ENCODE measurements at places on chromosomes 12 and 14.

DNA sequence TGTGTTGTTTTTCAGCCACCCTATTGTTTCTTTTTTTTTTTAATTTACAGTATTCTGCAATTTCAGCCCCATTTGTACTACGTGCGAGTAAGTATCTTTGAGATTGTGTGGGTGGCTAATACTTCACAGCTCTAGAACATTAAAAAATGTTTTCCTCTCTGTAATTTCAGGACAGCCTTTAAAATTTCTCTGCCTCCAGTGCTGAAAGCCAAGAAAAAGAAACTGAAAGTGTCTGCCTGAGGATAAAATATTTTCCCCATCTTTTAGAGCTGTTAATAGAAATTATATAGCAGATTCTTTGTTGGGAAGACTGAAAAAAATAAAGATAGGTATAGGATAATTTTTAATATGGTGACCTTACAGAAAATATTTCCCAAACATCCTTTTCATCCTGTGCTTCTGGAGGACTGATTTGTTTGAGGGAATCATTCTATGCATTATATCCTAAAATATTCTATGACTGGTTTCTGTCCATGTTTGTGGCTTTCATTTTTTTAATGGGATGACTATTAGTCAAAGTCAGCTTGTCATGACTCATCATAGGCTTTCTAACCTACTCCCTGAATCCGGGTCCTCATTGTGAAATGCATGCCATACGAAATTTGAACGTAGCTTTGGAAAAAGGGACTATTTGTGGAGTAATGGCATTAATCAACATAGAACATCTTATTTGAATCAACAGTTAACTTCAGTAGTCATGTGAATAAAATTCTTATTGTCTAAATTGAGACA is 10.8 kb upstream of the TCTN2 start:
- DNase-seq = peak; percentile 88

- no peak for DNase-seq
These were observed 34.5 kb upstream of the FRS2 start for GRCh38 chr12:69435644-69436043.

- no peak for DNase-seq
These were observed 12.7 kb downstream of the PLBD2 start for GRCh38 chr12:113370923-113371682.

DNA sequence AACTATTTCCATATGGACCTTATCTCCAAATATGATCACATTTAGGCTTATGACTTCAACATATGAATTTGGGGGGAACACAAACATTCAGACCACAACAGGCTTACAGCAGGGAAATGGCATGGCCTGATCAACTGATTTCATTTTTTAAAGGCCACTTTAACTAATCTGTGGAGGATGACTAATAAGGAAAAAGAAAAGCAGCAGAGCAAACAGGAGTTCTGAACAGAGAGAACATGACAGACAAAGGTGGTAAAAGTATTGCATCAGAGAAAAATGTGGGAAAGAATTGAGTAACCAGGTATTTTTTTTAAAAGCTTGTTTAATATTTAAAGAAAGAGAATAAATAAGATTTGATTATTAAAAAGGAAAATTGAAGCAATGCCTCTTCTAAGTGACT is 366.1 kb upstream of the TMPO start:
- DNase-seq = no peak

DNA sequence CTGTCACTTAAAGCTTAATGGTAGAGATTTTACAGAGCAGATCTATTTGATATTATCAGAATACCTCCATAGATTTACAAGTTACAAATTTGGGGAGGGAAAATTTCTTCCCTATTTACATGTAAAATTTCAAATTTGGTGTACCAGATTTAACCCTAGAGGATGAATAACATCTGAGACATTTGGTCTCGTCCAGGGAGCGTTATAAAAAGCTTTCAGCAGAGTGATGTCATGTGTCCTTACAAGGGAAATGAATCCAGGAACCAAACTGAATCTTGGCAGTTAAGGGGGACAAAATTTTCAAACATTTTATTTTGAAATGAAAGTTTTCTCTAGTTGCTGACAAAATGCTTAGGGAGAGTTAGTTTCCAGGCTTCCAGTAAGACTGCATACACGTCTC is 4.5 kb upstream of the CDK17 start:
- peak; percentile 22 for DNase-seq

DNA sequence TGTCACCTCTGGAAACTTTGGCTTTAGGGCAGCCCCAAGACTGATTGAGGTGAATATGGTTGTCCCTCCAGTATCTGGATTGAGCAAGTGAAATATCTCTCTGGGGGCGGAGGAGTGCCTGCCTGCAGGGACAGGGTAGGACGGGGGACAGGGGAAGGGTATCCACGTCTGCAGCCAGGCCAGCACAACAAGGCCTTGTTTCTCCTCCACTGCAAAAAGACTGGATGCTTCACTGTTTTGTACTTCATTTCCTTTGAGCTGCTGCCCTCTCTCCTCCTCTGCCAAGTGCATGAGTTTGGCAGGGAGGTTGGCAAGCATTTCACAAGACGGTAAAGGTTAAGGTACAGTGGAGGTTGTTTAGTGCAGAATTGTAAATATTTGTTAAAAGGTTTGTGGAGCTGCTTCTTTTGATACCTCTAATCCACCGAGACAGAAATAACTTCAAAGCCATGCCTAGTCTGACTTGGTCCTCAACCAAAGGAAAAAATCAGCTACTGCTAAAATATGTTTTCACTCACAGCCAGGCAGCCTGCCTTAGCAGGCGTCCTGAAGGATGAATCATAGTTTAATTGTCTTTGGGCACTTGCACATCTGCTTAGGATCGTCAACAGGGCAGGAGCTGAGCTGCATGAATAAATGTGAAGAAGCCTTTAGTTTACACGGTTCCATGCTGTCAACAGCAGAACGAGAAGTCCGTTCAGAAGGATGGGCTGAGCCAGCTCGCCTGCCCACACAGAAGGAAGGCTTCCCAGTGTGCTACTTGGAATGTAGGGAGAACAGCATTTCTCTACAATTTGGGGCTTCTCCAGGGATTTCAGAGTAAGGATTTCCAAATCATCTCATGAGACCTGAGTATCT is 269.7 kb downstream of the TTC6 start:
- DNase-seq = no peak

DNA sequence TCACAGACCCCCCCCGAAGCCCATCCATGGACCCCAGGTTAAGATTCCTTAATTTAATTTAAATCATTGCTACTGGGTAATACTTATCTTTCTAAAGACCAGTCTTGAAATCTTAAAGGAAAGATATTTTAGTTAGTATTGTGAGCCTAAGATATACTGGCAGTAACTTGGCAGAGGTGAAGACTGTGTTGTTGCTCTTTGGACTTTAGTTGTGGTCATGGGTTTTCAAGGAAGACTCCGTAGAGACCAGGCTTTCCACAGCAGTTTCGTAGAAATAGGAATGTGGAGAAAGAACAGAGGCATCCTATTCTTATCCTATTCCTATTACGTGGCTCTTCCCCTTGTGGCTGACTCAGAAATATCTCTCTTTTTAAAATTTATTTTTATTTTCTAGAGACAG is 99.0 kb downstream of the SCN8A start:
- no peak for DNase-seq

DNA sequence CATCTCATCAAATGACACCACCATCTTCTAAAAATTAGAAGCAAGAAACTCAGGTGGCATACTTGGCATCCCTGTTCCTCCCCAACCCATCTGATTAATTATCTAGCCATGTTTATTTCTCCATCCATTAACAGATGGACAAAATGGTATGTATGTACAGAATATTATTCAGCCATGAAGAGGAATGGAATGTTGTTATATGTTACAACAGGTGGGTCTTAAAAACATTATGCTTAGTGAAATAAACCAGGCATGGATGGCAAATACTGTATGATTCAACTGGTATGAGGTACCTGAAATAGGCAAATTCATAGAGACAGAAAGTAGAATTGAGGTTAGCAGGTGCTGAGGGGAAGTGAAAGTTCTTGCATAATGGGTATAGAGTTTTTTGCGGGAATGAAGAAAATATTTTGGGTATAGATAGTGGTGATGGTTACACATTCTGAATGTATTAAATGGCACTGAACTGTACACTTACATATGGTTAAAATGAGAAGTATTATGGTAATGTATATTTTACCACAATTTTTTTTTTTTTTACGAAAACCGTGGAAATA is 17.5 kb downstream of the YY1 start:
- DNase-seq = no peak

- DNase-seq = no peak
These were observed 156.0 kb upstream of the DIO3 start for GRCh38 chr14:101405171-101405883.

- DNase-seq = no peak
These were observed 4.8 kb downstream of the CRACR2A start for GRCh38 chr12:3747976-3748619.

- no peak for DNase-seq
These were observed 165.5 kb downstream of the SLC41A2 start for GRCh38 chr12:104792570-104792969.

DNA sequence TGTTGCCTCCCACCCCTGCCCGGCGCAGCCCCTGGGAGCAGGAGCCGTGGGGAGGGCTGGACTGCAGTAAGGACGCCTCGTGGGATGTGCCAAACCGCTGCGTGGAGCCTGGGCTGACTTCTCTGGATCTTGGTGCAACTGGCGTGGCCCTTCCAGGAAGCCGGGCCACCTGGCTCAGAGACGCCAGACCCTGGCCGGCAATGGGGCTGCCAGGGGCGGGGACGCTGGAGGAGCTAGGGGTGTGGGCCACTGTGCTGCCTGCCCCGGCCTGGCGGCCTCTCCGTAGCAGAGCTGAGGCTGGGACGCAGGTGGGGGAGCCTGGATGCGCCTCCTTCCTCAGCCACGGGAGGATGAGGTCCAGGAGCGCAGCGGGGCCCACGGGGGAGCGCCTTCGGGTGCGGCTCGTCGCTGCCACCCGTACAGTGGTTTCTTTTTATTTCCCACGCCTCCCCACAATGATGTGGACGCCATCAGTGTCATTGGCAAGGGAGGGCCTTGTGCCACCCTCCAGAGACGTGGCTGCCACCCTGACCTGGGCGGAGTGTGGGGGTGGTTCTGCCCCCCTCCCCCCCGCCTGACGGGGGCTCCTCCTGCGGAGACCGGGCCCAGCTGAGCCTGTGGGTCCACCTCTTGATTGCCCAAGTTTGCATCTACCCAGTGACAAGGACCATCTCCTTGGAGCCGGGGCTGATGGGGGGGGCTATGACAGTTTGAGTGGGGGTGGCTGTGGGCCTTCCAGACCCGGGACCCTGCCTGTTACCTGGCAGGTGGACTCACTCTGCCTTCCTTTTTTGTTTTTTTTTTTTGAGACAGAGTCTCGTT is 11.3 kb downstream of the DDX51 start:
- no peak for DNase-seq

- peak; percentile 66 for DNase-seq
These were observed 123.6 kb downstream of the SCARB1 start for GRCh38 chr12:124739953-124740561.

DNA sequence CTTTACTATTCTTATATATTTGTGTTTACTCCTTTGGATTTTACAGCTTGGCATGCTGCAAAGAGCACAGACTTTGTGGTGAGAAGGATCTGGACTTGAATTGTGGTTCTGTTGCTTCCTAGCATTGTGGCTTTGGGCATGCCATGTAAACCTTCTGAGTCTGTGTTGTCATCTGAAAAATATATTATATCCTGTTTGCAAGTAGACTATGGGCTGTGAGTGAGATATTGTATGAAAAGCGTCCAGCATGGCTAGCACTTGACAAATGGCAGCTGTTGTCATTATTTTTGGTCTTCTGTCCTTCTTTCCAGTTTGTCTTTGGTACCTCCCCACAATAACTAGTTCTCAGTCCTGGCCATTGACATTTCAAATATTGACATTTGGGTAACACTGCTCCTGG is 61.8 kb upstream of the DACT1 start:
- DNase-seq = no peak

- DNase-seq = peak; percentile 89
These were observed 214.9 kb downstream of the ZFP36L1 start for GRCh38 chr14:68577802-68578541.

GRCh38 chr12:30251546-30251945 is 444.1 kb downstream of the IPO8 start:
- no peak for DNase-seq

GRCh38 chr12:4330203-4330602 is 9.2 kb downstream of the TIGAR start:
- no peak for DNase-seq

DNA sequence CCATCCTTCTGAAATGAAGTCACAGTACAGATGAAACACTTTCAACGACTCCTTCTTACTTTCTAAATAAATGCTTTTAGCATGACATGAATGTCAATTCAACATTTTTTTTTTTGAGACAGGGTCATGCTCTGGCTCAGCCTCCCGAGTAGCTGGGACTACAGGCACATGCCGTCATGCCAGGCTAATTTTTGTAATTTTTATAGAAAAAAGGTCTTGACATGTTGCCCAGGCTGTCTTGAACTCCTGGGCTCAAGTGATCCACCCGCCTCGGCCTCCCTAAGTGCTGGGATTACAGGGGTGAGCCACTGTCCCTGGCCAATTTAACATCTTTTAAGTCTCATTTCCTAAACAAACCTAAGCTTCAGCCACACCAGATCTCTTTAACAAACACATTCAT is 16.4 kb downstream of the GALNT6 start:
- DNase-seq = no peak

- no peak for DNase-seq
These were observed 26.5 kb upstream of the RIC8B start for GRCh38 chr12:106747973-106748436.

DNA sequence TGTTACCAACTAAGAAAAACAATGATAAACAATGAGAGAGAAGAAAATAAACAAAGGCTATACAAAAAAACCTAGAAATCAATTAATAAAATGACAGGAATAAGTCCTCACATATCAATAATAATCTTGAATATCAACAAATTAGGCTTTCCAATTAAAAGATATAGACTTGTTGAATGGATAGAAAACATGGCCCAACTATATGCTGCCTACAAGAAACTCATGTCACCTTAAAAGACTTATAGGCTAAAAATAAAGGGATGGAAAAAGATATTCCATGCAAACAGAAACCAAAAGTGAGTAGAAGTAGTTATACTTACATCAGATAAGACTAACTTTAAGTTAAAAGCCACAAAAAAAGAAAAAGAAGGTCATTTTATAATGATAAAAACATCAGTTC is 183.9 kb downstream of the MYRFL start:
- no peak for DNase-seq
